Activated CD4-positive, alpha-beta T cell treated with anti-CD3 and anti-CD28 coated beads, Interleukin-2, amount 10 ng/mL, durations not matched to agents 7 days and 5 days (primary cell): ENCODE measurements at places on chromosomes 3 and 15. TPM values are rescaled to one million over a fixed set of nuclear protein-coding genes. Genes with fewer than 3 reads are reported as not detected.

The AGTR1 gene
- not detected for total RNA-seq

GRCh38 chr3:77868725-77869124 lies 828.8 kb downstream of the ROBO2 start:
- DNase-seq = no peak

GRCh38 chr3:42394579-42395288 lies 15.7 kb downstream of the LYZL4 start:
- DNase-seq = no peak

DNA sequence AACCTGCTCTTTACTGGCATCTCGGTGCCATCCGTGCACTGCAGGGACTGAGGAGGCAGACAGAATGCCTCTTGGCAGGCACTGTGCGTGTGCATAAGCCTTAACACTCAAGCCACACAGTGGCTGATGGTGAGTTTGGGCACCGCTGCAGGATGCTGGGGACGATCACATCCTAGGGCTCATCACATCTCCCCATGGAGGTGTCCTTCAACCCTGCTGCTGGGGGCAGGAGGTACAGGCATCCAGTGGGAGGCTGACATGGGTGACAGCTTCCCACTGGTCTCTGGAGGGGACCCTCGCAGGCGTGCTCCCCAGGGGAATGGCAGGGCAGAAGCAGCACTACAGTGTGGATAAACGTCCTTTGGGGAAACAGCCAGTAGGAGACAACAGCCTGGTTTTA lies 190.9 kb downstream of the ADAMTS17 start:
- no peak for DNase-seq

The MESP1 gene
- total RNA-seq = 1.1 TPM

DNA sequence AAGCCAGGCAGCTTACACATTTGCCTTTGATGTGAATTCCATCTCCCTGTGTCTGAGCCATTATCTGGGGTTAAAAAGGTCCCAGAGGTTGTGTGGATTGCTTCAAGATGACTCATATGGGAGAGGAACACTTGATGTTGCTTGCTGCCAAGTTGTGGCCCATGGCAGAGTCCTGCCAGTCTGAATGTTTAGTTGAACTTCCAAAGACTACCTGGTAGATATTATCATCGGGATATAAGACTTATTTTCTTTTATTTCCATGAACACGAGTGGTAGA lies 85.6 kb downstream of the TJP1 start:
- no peak for DNase-seq

The SLC28A1 gene
- total RNA-seq = not detected

The GNAT1 gene
- not detected for total RNA-seq

The COL8A1 gene
- total RNA-seq = not detected

The GOLGA8R gene
- 2.7 TPM for total RNA-seq

GRCh38 chr3:179670311-179670710 lies 17.5 kb downstream of the USP13 start:
- no peak for DNase-seq

The SATB1 gene
- 357 TPM for total RNA-seq

The CD80 gene
- total RNA-seq = 7.4 TPM

DNA sequence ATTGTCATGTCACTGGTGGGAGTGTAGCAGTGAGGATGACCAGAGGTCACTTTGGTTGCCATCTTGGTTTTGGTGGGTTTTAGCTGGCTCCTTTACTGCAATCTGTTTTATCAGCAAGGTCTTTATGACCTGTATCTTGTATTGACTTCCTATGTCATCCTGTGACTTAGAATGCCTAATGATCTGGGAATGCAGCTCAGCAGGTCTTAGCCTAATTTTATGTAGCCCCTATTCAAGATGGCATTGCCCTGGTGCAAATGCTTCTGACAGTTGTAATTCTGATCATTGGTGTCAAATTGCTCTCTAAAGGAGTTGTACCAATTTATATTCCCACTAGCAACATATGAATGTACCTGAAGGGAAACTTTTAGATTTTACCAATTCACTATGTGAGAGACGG lies 74.4 kb downstream of the STRIT1 start:
- DNase-seq = no peak

DNA sequence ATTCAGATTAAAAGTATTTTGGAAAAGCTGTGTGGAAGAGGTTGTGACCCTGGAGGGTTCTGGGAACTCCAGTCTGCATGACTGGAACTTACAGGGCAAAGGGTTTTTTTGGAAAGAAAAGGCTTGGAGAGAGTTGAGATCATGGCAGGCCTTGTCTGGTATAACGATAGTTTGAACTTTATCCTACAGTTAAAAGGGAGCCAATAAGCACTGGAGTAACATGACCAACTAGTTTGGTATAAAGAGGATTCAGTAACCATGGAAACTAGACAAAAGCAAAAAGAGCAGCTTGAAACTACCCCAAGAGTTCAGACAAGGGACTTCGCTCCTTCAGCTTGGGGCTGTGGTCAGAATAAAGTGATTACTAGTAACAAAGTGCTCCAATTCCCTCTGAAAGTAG lies 151.2 kb upstream of the TMCO5A start:
- DNase-seq = no peak

- DNase-seq = no peak
Observed at GRCh38 chr3:47011371-47011770, 31.9 kb downstream of the NBEAL2 start.

The ACKR2 gene
- total RNA-seq = 0.40 TPM

The GRK7 gene
- total RNA-seq = not detected

The XCR1 gene
- not detected for total RNA-seq

The SOX14 gene
- not detected for total RNA-seq

DNA sequence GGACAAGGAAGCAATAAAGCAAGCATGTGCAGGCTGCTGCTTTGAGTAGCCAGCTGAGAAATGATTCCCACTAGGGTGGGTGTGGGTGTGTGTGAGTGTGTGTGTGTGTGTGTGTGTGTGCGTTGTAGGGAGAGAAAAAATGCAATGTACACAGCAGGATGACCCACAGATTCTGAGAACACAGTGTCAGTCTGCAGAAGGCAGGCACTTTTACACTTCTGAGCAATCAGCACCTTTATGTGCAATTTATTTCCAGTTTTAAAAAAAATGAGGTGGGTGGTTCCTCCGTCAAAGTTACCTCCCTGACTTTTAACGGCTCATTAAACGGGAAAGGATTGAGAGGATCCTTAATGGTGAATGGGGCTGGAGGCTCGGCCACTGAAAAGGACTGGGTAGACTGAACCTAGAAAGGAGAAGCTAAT lies 38.5 kb upstream of the LIPC start:
- no peak for DNase-seq

DNA sequence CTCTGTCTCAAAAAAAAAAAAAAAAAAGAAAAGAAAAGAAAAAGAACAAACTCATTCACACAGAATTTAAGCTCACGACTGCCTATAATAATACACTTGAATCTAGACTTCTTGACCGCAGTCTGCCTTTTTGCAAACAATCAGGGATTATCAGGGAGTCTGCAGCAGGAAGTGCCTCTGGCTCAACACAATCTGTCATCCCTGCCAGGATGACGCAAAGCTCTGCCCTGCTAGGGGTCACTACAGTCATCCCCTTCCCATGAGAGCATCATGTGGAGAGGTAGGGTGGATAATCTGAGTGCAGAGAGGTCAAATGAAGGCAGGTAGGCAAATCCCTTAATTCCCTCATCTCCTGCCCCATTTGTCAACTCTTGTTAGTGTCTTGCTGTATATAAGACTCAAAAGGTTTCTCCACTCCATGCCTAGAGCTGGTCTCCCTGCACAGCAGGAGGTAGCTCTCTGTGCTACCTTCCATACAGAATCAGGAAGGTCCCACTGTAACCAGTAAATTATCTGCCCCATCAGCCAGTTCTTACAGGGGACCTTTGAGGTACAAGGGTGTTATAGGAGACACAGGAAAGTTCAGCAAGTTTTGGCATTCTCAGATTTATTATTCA lies 4.2 kb downstream of the UBAP1L start:
- no peak for DNase-seq

DNA sequence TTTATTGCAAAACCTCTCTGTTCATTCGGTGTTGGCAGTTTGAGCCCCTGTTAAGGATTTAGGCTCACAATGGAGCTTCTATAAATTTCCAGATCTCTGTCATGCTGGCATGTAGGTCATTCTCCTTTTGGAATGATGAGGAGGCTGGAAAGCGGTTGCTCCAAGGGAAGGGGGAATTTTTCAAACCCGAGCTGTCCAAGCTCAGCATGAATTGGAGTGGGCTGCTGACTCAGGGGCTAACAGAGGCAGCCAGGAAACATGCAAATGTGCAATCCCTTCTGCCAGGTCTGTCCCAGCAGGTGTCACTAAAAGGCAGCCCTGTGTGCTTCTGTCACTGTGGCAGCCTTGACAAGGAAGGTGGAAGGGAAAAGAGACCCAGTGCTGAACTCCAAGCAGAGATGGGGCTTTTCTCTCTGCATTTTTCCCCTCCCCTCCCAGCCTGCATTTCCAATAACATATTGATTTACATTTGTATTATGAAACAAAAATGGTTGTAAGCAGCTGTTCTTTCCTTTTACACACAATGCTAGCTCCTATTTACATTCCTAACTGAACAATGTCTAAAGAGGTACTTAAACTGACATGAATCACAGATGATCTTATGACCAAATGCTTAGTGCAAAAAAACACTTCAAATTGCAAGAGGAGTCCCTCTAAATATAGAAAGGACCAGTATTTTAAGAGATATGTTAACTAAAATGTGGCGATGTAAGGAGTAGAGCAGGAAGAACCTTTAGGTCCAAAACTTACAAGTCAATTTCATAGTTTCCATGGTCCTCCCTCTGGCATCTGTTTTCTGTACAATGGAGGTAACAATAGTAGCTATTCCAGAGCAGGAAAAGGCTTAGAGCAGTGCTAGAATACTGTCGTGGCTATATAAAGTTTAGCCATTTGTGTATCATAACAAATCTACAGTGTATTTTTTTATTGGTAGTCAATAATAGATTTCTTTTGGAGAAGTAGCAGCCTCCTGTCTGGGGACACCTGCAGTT lies 84.5 kb upstream of the ATP10A start:
- no peak for DNase-seq

DNA sequence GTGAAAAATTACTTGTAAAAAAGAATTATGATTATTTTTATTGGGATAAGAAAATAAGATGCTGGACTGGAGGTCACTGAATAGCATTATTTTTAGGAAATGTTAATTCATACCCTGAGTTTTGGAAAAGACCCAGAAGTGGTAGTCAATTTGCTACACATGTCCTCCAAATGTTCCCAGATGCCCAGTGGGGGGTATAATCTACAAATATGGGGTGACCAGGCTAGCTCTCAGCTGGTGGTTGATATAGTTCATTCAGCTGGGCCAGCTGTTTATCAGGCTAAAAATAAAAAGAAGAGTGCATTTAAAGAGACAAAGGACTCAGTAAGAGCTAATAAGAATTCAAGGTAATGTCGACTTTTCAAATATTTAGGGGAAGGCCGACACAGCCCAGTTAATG lies 402.0 kb upstream of the GOLIM4 start:
- DNase-seq = no peak

The ALPK3 gene
- 0.27 TPM for total RNA-seq

GRCh38 chr3:557972-558371 lies 361.4 kb downstream of the CHL1 start:
- DNase-seq = no peak

- DNase-seq = no peak
Observed at GRCh38 chr3:20051123-20051806, 11.0 kb downstream of the KAT2B start.
